Hematopoietic multipotent progenitor cell treated with erythropoietin and hydrocortisone succinate and interleukin-3 and kit ligand, for 15 days (in vitro differentiated cells): ENCODE measurements at places on chromosomes 7 and 10.

- DNase-seq, result no peak
These were observed 1.7 kb downstream of the VPS37D start for GRCh38 chr7:73669288-73669701.

DNA sequence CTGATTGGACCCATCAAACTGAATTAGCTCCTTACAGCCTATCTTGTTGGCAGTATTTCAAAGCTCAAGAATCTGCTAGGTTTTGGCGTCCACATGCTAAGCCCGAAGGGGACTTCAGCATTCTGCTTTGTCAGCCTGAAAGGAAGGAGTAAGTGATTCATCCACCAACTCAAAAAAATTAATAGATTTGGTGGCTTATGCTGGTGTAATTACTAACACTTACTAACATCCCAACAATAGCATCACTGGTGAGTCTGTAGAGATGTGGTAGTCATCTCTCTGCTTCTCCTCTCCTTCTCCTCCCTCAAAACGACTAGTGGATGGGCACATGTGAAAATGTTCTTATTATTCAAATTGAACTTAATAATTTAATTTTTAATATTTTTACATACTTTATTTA is 53.8 kb upstream of the EGR2 start:
- DNase-seq, result no peak

GRCh38 chr10:34010891-34011290 is 676.4 kb upstream of the NRP1 start:
- no peak for DNase-seq

GRCh38 chr10:47414752-47415519 is 30.8 kb upstream of the ZNF488 start:
- no peak for DNase-seq

DNA sequence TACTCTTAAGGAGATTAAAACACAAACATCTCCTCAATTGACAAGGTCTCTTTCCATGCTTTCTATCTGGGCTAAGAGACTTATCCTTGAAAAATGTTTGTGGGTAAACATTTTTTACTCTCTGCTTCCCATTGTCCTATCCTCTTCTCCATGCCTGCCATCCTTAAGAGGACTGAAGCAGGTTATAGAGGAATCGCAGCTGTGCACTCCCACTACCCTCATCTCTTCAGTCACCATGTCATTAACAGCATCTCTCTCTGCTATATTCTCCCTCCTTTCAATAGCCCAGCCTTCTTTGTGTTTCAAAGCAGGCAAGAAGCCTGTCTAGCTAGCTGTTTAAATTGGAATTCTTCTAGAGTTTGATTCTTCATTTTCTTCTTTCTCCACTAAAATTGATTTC is 22.6 kb downstream of the COL1A2 start:
- no peak for DNase-seq

- no peak for DNase-seq
These were observed 15.5 kb downstream of the HIF1AN start for GRCh38 chr10:100551196-100551595.

- DNase-seq, result no peak
These were observed 57.2 kb upstream of the ELN start for GRCh38 chr7:73970801-73971229.

DNA sequence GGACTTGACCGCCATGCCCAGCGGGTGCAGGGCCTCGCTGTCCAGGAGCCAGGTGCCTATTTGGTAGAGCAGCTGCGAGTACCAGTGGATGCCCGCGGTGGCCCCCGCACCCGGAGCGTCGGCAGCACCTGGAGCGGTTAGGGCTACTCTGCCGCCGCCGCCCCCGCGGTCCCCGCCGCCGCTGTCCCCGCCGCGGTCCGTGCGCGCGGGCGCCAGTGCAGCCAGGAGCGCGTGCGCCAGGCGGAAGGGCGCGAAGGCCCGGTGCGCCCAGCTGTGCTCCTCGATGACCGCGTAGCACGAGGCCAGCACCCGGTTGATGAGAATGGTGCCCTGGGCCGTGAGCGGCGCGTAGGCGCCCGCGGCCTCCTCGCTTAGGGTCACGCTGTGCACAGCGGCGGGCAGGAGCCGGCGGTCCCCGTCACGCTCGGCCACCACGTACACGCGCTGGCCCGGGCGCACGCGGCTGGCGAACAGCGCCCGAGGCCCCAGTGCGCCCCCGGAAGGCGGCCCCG is 9.3 kb downstream of the SHH start:
- no peak for DNase-seq

DNA sequence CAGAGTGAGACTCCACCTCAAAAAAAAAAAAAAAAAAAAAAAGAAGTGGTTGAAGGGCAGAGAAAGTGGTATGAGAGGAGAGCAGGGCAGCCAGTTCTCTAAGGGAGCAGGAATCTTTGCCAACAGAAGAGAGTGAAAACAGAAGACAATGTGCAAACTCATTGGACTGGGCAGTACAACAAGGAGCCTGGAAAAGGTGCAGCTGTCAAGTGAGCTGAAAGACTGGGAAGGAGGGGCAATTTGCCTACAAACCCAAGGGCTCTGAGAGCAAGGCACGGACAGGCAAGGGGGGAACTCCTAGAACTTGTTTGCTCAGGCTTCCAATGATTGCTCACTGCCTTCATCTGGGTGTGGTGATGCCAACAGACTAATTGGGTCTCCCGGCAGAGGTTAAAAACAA is 9.5 kb downstream of the ACTR1A start:
- no peak for DNase-seq

- no peak for DNase-seq
These were observed 593 bp upstream of the ADRA2A start for GRCh38 chr10:111076191-111076681.

GRCh38 chr7:29282819-29283414 is 88.3 kb downstream of the CHN2 start:
- DNase-seq, result no peak

DNA sequence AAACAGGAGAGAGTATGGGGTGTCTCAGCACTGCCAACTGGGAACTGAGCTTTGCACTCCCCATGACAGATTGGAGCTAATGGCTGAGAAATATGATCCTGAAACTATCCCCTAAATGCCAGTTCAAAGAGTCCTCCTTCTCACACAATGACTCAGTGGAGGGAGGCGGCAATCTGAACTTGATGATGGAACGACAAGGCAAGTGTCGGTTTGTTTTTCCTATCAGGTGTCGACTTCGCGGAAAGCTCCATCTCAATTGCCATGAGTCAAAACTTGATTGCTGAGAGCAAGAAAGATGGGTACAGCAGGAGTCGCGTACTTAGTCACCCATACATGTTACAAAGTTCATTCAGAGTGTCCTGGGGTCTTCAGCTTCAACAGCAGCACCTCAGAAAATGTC is 52.5 kb downstream of the NPY start:
- no peak for DNase-seq
